ENCODE measurements at places on chromosomes 4 and X. TPM values are rescaled to one million over a fixed set of nuclear protein-coding genes. Genes with fewer than 3 reads are reported as not detected.

Gene EDNRA
- total RNA-seq, result 15.0 TPM

Gene APBB2
- 50.4 TPM for total RNA-seq

DNA sequence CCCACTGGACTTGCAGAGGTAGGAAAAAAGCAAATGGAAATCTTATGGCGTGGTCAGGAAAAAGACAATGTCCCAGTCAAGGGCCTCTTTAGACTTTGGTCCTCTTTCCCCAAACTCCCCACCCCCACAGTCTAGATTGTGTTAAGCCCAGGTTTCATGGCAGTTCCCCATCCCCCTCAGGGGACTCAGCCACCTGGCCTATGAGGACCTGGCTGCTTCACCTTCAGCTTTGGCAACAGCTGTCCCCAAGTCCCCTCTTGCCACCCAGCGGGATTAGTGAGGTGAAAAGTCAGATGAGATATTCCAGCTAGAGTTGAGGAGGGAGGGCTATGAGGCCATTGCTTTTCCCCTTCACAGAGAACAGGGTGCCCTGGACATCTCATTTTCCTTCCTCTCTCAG is 457 bp downstream of the RIPPLY1 start:
- DNase-seq, result no peak

- no peak for DNase-seq
Observed at GRCh38 chrX:133649651-133650050, 234.4 kb upstream of the GPC4 start.

GRCh38 chr4:159016593-159017024 is 86.3 kb upstream of the RAPGEF2 start:
- DNase-seq, result peak; percentile 42

Gene GPC3
- not detected for total RNA-seq

Gene SH3RF1
- total RNA-seq, result 9.0 TPM

- DNase-seq, result no peak
Observed at GRCh38 chrX:146707781-146708180, 101.8 kb upstream of the CXorf51B start.

DNA sequence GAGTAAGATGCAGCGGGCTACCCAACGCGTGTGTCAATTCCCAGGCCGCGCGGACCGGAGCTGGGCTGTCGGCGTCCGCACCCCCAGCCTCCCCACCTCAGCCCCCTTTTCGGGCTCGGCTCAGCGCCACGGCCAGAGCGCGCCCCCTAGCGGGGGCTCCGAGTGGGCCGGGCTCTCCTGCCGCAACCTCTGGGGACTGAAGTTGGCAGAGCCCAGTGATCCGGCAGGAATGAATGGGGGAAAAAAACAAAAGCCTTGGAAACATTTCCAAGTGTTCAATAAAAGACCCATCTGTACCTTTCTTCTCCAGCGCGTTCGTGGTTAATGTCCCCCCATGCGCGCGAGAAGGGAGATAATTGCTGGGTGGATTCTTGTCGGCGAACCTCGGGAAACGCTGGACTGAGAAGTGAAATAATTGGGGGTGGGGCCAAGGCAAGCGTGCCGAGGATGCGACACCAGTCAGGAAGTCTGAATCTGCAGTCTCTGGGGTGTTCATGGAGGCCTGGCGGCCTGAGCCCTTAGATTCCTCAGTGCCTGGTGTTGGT is 5.2 kb upstream of the ARX start:
- DNase-seq, result no peak

Gene DNAAF6
- not detected for total RNA-seq

DNA sequence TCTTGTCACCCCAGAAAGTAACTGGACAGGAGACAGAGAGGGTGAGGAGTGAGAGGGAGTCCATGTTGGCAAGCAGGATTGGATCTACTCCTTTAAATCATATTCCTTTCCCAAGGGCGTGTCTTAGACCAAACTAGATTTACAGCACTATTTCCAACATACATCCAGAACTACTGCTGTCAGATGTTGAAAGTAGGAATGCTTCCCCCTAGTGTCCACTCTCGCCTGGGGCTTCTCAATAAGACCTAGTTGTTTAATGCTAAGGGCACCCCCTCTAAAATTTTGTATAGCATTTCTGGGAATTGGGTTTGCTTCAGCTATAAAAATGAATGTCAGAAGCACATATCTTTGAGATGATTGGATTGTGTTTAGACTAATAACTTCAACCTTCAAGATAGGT is 13.3 kb downstream of the OFD1 start:
- peak; percentile 24 for DNase-seq

DNA sequence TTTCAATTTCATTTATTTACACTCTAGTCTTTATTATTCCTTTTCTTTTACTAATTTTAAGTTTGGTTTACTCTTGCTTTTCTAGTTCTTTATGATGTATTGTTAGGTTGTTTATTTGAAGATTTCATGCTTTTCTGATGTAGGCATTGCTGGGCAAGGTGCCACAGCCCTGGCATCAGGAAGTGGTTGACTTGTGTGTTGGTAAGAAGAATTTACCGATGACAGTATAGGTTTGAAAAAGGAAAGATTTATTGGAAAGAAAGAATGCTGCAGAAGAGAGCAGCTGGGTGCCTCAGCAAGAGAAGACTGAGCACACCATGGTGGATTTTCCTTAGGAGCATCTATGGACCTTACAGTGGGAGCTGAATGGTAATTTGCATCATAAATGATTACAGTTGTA is 153.2 kb downstream of the KLF8 start:
- no peak for DNase-seq

Gene CXCL6
- not detected for total RNA-seq

Gene TRPC5OS
- not detected for total RNA-seq

Gene FBXL5
- 83.0 TPM for total RNA-seq

GRCh38 chrX:20217271-20217670 is 49.4 kb downstream of the RPS6KA3 start:
- DNase-seq, result peak; percentile 58

- peak; percentile 43 for DNase-seq
Observed at GRCh38 chr4:165537028-165537648, 158.3 kb downstream of the CPE start.

DNA sequence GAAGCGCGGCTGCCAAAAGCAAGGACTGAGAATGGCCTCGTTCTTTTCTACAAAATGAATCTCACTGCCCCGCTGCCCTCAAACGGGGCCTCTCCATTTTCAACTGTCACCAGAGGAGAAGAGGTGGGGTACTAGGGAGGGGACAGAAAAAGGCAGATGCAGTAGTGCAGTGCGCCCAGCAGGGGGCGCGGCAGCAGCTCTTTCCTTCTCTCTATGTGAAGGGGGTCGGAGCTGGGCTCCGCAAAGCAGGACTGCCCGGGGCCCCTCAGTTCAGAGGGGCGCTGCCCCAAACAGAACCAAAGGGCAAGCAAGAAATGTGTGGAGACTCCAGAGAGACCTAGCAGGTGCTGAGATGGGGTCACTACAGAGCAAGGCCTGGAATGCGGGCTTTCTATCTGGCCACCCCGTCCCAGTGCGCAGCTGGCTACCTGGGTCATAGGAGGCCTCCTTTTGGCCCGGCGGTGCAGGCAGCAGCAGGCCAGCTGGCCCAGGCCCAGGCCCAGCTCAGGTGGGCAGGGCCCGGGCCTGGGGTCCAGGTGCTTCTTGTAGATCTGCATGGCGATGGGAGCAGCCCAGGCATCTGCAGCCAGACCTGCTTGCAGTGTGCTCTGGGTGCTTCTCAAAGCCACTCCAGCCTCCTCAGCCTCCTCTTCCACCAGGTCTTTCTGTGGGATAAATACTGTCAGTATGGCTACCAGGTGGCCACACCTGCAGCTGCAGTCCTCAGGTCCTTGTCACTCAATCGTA is 5.9 kb downstream of the IRAK1 start:
- peak; percentile 6 for DNase-seq

DNA sequence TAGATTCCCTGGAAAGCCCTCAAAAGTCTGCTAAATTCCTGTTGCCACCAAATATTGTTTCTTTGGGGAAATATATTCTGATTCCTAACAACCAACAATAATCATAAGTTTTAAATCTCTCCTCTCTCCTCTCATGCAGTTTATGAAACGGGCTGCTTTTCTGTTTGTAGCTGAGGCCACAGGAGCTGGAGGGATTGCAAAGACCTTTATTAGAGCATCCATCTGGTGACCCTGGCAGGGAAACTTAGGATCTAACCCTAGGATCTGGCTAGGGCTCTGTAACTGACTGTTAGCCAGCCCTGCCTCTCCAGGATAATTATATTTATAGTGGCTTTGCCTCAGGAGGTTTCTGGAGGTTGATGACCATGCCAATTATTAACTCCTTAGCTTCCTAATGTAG is 56.9 kb downstream of the SMAD1 start:
- no peak for DNase-seq

DNA sequence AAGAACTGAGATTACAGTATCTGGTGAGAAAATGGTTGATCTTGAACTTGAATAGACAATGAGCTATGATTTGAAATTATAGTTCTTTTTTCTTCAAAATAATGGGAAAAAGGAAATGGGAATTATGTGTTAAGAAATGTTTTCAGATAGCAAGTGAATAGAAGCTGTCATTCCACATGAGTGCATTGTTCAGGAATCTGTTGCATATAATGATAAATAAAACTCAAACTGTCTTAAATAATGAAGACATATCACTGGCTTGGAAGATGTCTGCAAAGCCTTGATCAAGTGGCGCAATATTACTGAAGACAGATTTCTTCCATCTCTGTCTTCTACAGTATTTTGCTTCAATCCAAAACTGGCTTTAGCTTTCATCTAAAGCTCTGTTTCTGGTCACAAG is 479.3 kb upstream of the ZFP42 start:
- DNase-seq, result no peak

Gene RAB33A
- total RNA-seq, result not detected

DNA sequence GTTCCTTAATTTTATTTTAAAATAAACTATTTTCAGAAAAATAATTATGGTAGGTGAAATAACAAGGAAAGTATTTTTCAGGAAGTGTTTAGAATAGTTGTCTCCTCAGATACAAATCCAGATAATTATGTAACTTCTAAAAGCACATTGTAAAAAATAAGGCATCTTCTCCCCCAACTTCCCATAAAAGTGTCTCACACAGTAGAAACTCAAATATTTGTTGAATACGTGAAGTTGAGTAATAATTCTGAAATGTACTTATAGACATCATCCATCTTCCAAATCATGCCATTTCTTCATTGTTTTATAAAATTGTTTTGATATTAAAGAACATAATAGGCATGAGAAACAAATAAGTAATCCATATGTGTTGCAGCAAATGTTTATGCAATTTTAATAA is 18.0 kb downstream of the SHISA3 start:
- no peak for DNase-seq

All from HT1080 (cell line).